Thymus (tissue), 14 donors: ENCODE measurements at places on chromosomes 5 and 9. TPM values are rescaled to one million over a fixed set of nuclear protein-coding genes. Genes with fewer than 3 reads are reported as not detected.
A peak's percentile ranks its signal among the peaks of the same experiment; 100 is the strongest.

The CARD9 gene
- total RNA-seq, result 2.8 TPM

GRCh38 chr9:995192-995591 is 18.7 kb downstream of the DMRT3 start:
- no peaks in the 10 kb centered on the region for H3K36me3 ChIP-seq
- H3K27me3 ChIP-seq, result peaks cover 2% of the 10 kb centered on the region
- no peaks in the 10 kb centered on the region for H3K4me1 ChIP-seq
- no peak for DNase-seq
- H3K4me3 ChIP-seq, result no peak overlapping the region
- H3K27ac ChIP-seq, result no peak overlapping the region

DNA sequence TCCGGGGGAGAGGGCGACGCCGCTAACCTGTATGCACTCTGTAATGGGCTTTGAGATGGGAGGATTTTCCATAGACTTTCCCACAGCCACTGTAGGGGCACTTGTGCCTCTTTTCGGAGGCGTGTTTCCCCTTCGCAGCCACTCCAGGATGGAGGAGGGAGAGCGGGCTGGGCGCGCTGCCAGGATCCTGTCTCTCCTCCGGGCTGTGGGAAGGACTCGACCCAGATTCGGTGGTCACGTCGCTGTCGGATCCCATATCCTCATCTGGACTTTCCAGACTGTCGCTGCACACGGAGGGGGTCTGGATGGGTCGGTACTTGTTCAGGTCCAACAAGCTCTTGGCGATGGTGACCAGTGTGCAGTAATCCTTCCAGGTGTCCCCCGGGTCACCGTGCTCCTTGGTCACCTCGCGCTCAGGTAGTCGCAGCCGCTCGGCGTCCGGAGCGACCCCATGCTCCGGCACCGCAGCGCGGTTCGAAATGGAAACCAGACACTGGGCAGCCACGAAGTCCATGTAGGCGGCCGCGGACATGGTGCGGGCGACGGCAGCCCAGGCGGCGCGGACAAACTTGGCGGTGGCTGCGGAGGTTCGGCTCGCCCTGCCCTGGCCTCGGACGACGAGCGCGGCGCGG is 1.5 kb downstream of the KLF9 start:
- peaks cover 5% of the 10 kb centered on the region for H3K4me1 ChIP-seq
- H3K27ac ChIP-seq, result peak overlapping the region; percentile 24

DNA sequence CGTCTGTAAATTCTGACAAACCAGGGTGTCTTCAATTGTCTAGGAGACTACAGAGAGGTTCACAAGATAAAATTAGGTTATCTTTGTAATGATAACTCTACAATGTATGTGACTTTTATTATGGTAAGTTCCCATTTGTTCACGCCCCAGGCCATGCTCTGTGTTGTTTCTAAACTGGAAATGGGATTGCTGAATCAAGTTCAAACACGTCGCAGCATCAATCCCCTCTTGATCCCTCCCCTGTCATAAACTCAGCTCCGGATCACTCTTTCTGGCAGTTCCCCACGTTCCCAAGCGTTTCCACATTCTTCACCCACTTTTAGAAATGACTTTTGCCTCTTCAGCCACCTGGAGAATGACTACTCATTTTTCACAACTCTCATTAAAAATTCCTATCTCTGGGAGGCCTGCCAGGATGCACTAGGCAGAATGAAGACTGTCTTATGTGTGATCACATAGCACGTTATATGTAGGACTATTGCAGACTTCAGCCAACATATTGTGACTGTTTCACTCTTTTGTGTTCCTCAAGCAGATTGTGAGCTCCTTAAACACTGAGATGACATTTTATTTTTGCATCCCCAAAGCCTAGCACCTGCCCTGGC is 1124.2 kb upstream of the WWC1 start:
- no peaks in the 10 kb centered on the region for H3K36me3 ChIP-seq
- no peaks in the 10 kb centered on the region for H3K4me1 ChIP-seq
- no peak overlapping the region for H3K27ac ChIP-seq
- H3K4me3 ChIP-seq, result no peak overlapping the region

The FOXI1 gene
- 0.14 TPM for total RNA-seq

The ERGIC1 gene
- total RNA-seq, result 57.2 TPM

GRCh38 chr5:100802208-100802607 is 100.9 kb downstream of the ST8SIA4 start:
- no peaks in the 10 kb centered on the region for H3K36me3 ChIP-seq
- no peaks in the 10 kb centered on the region for H3K4me1 ChIP-seq
- no peaks in the 10 kb centered on the region for H3K27me3 ChIP-seq
- H3K4me3 ChIP-seq, result no peak overlapping the region
- no peak for DNase-seq
- H3K27ac ChIP-seq, result no peak overlapping the region

The IFNA5 gene
- total RNA-seq, result not detected

The NUTM2G gene
- total RNA-seq, result not detected

DNA sequence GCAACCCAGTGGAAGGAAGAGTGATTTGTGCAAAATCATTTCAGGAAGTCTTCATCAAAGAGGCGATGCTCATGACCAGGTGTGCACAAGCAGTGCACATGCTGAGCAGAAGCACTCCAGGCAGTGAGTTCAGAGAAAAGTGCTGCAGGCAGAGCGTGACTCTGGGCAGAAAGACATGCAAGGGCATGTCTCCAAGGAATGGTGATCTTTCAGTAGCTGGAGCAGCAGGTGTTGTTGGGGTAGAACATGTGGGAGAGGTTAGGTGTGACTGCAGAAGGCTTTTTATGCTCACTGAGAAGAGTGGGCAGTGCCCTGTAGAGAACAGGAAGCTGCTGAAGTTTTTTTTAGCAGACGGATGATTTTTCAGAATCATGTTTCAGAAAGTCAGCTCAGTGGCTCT is 545.4 kb upstream of the TLE4 start:
- no peak overlapping the region for H3K27ac ChIP-seq
- H3K36me3 ChIP-seq, result no peaks in the 10 kb centered on the region
- no peak for DNase-seq
